CD4-positive, alpha-beta memory T cell (primary cell): ENCODE measurements at places on chromosomes 16 and 17.
A peak's percentile ranks its signal among the peaks of the same experiment; 100 is the strongest.

DNA sequence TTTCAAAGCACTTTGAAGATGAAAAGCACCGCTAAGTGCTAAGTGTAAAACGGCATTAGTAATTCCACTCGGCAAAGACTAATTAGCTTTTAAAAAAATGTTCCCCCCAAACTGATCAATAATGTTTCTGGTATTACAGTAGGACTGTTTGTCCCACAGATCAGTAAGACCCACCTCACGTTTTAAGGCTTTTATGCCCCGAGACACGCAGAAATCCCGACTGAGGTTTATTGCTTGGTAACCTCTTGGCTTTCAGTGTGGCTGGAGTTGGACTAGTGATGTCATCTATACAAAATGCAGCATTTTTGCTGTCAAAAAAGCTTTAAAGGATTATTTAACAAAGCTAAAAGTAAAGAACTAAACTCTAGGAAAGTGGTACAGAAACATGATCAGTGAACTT is 414.6 kb upstream of the PSMD7 start:
- no peak overlapping the region for H3K4me3 ChIP-seq
- no peaks in the 10 kb centered on the region for H3K36me3 ChIP-seq
- no peaks in the 10 kb centered on the region for H3K4me1 ChIP-seq
- no peak for DNase-seq
- no peaks in the 10 kb centered on the region for H3K27me3 ChIP-seq
- H3K27ac ChIP-seq, result no peak overlapping the region

GRCh38 chr16:12062343-12063003 is 85.9 kb downstream of the SNX29 start:
- DNase-seq, result no peak
- H3K27me3 ChIP-seq, result no peaks in the 10 kb centered on the region
- no peaks in the 10 kb centered on the region for H3K36me3 ChIP-seq
- H3K4me1 ChIP-seq, result no peaks in the 10 kb centered on the region

DNA sequence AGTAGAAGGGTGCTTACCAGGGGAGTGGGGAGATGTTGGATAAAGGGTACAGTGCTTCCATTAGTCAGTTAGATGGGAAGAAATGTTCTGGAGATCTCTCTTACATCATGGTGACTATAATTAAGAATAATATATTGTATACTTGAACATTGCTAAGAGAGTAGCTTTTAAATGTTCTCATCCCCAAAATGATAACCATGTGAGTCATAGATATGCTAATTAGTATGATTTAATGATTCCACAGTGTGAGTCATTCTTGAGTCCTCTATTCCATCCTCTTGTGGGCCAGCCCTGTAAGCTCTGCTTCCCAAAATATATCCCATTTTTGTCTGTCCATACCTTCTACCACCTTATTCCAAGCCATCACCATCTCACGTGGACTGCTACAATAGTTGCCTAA is 80.6 kb upstream of the CDH11 start:
- no peaks in the 10 kb centered on the region for H3K36me3 ChIP-seq
- H3K4me3 ChIP-seq, result no peak overlapping the region
- no peaks in the 10 kb centered on the region for H3K4me1 ChIP-seq
- DNase-seq, result no peak

DNA sequence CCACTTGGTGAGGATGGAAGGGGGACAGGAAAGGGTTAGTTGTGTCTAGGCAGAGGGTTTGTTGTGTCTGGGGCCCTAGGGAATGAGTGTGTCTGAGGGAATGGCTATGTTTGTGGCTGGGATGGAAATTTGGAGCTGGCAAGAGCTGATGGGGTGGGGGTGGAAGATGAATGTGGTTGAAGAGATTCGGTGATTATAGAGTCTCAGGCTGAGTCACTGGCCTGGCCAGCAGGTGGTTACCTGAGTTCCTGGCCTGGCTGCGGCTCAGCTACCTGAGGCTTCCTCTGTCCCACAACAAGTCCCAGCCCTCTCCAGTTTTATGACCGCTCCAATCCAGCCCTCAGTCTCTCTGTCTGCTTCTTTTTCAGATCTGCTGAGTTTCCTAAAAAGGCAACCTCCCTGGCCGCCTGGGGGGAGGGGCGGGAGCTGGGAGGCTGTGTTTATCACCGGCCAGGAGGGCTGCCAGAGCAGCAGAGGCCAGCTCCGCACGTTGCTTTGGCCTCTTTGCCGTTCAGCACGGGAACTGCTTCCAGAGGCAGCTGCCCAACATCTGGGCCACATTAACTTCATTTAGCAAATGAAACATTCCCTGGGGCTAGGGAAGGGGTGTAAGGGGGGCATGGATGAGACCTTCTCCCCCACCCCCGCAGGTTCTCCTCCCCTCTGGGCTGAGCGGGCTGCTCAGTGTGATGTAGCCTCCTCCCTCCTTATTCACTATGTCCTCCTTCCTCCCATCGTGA is 21.8 kb downstream of the ITGB3 start:
- H3K4me1 ChIP-seq, result no peaks in the 10 kb centered on the region
- H3K27me3 ChIP-seq, result no peaks in the 10 kb centered on the region
- no peak for DNase-seq
- no peaks in the 10 kb centered on the region for H3K36me3 ChIP-seq
- no peak overlapping the region for H3K4me3 ChIP-seq

DNA sequence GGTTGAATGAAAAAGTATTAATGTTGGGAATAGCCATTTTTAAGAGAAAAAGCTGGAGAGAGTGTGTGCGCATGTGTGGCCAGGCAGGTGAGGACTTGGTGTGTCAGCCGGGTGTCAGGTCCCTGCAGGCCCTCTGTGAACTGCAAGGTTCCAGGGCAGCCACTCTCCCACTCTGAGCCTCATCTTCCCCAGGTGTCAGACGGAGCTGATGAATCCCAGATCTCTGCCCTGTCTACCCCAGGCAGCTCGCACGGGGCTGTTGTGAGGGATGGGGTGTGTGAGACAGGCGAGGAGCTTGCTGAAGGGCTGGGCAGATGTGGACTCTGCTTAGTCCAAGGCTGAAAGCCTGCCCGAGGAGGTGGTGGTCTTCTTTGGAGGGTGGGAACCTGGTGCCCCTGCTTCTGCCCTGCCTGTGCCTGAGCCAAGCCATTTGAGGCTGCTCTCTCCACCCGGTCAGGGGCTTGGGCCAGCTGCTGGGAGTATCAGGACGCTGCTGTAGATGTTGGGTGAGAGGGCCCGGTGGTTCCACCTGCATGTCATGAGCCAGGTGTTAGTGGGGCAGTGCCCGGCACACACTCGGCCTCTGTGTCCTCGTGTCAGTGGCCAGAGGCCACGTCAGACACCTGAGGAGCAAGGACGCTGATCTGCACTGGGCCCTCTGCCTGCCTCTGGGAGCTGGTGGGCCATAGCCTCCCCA is 122.4 kb downstream of the RAB11FIP4 start:
- peaks cover 5% of the 10 kb centered on the region for H3K36me3 ChIP-seq
- peaks cover 34% of the 10 kb centered on the region for H3K4me1 ChIP-seq
- H3K27me3 ChIP-seq, result no peaks in the 10 kb centered on the region
- H3K4me3 ChIP-seq, result no peak overlapping the region
- DNase-seq, result no peak
- no peak overlapping the region for H3K27ac ChIP-seq

DNA sequence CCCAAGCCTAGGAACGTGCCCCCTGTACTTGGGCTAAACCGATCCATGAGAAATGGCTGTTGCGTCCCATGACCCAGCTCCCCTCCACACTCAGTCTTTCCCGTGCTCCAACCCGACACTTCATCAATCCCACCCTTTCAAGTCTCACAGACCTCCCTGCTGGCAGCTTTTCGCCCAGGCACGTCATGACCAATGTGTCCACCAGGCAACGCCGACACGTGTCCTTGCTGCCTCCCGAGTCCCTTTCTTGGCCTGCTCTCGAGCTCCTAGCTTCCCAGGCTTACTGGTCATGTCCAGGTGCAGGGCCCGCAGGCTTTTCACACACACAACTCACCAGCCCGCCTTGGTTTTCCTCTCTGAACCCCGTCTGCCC is 12.2 kb downstream of the MNT start:
- H3K36me3 ChIP-seq, result peaks cover 3% of the 10 kb centered on the region
- H3K27ac ChIP-seq, result no peak overlapping the region
- peaks cover 25% of the 10 kb centered on the region for H3K4me1 ChIP-seq
- no peaks in the 10 kb centered on the region for H3K27me3 ChIP-seq

GRCh38 chr17:83004791-83005380 is 74.5 kb upstream of the METRNL start:
- no peak overlapping the region for H3K27ac ChIP-seq
- no peak for DNase-seq
- H3K36me3 ChIP-seq, result no peaks in the 10 kb centered on the region
- no peak overlapping the region for H3K4me3 ChIP-seq
- H3K27me3 ChIP-seq, result no peaks in the 10 kb centered on the region

- H3K27me3 ChIP-seq, result no peaks in the 10 kb centered on the region
- H3K4me3 ChIP-seq, result no peak overlapping the region
- no peak for DNase-seq
- H3K27ac ChIP-seq, result no peak overlapping the region
These were observed 21.2 kb upstream of the VAT1L start for GRCh38 chr16:77767211-77767610.

DNA sequence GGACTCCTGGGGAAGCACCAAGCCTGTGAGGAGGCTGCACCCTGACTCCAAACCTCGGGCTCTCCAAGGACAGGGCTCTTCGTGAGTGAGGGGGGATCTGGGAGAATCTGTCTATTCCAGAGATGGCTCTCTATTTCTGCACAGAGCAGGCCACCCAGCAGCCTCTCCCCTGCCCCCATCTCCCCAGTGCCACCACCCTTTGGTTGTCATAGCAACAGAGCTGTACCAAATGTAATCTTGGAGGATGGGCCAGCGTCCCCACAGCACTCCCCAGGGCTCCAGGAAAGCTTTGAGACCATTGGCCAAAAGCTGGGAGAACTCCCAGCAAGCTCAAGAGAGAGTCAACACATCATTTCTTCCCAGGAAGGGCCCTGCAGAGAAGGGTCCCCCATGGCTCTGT is 49.3 kb downstream of the ABCC12 start:
- no peak for DNase-seq
- H3K4me3 ChIP-seq, result no peak overlapping the region
- H3K4me1 ChIP-seq, result no peaks in the 10 kb centered on the region
- no peaks in the 10 kb centered on the region for H3K36me3 ChIP-seq
- no peaks in the 10 kb centered on the region for H3K27me3 ChIP-seq
- no peak overlapping the region for H3K27ac ChIP-seq

- no peaks in the 10 kb centered on the region for H3K36me3 ChIP-seq
- H3K4me1 ChIP-seq, result peaks cover 10% of the 10 kb centered on the region
- H3K27ac ChIP-seq, result no peak overlapping the region
- H3K4me3 ChIP-seq, result no peak overlapping the region
These were observed 64.3 kb upstream of the RBL2 start for GRCh38 chr16:53369921-53370320.

GRCh38 chr17:29594519-29595090 is 1.7 kb downstream of the ANKRD13B start:
- no peaks in the 10 kb centered on the region for H3K27me3 ChIP-seq
- no peak for DNase-seq
- H3K4me1 ChIP-seq, result peaks cover 43% of the 10 kb centered on the region
- no peak overlapping the region for H3K27ac ChIP-seq
- no peaks in the 10 kb centered on the region for H3K36me3 ChIP-seq

GRCh38 chr17:17034496-17035075 is 7.7 kb upstream of the MPRIP start:
- no peaks in the 10 kb centered on the region for H3K27me3 ChIP-seq
- no peak for DNase-seq
- no peak overlapping the region for H3K27ac ChIP-seq
- no peaks in the 10 kb centered on the region for H3K4me1 ChIP-seq
- no peak overlapping the region for H3K4me3 ChIP-seq

GRCh38 chr17:9987779-9988585 is 82.9 kb upstream of the RCVRN start:
- H3K36me3 ChIP-seq, result no peaks in the 10 kb centered on the region
- no peak for DNase-seq
- no peaks in the 10 kb centered on the region for H3K27me3 ChIP-seq
- no peaks in the 10 kb centered on the region for H3K4me1 ChIP-seq
- no peak overlapping the region for H3K27ac ChIP-seq
- H3K4me3 ChIP-seq, result no peak overlapping the region

DNA sequence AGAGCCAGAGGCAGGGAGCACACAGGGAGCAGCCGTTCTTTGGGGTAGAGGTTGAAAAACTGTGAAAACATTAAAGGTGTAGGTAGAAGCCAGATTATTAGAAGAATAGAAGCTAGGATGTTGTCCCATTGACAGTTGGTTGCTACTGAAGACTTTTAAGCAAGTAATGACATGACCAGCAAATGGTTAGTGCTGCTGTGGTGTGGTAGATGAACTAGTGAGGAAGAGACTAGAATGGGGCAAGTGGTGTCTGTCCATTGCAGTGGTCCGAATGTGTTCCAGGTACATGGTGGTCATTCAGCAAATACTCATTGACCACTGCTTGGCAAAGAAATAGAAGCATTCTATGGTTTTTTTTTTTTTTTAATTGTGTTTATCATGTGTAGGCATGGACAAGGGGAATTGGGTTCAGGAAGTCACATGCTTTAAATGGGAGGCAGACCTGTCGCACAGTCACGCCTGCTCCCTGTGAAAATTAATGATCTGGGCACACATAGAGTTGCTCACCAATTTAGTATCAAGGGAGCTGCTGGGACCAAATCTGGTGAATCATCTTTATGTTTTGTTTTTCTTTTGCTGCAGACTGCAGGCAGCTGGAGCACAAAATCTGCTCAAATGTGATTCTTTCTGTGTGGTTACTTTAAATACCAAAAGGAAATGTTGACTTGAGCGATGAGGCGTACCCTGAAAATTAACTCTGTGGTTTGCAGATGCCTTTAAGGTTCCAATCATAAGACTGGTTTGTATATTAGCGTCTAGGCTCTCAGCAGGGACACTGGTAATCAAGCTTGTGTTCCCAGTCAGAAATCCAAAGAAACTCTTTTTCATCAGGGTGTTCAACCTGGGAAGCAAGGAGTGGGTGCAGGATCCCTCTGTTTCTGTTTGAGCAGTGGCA is 30.7 kb downstream of the YPEL2 start:
- peak; percentile 49 for DNase-seq
- H3K4me3 ChIP-seq, result peak overlapping the region; percentile 21
- no peaks in the 10 kb centered on the region for H3K36me3 ChIP-seq
- peaks cover 83% of the 10 kb centered on the region for H3K4me1 ChIP-seq
- H3K27ac ChIP-seq, result peak overlapping the region; percentile 35

- no peak for DNase-seq
- H3K4me1 ChIP-seq, result no peaks in the 10 kb centered on the region
- H3K4me3 ChIP-seq, result no peak overlapping the region
These were observed 38.5 kb downstream of the DNAH9 start for GRCh38 chr17:11636771-11637170.

GRCh38 chr17:45326626-45327025 is 9.8 kb upstream of the MAP3K14 start:
- no peak overlapping the region for H3K4me3 ChIP-seq
- H3K36me3 ChIP-seq, result no peaks in the 10 kb centered on the region
- H3K4me1 ChIP-seq, result peaks cover 10% of the 10 kb centered on the region
- DNase-seq, result no peak
- H3K27ac ChIP-seq, result no peak overlapping the region

DNA sequence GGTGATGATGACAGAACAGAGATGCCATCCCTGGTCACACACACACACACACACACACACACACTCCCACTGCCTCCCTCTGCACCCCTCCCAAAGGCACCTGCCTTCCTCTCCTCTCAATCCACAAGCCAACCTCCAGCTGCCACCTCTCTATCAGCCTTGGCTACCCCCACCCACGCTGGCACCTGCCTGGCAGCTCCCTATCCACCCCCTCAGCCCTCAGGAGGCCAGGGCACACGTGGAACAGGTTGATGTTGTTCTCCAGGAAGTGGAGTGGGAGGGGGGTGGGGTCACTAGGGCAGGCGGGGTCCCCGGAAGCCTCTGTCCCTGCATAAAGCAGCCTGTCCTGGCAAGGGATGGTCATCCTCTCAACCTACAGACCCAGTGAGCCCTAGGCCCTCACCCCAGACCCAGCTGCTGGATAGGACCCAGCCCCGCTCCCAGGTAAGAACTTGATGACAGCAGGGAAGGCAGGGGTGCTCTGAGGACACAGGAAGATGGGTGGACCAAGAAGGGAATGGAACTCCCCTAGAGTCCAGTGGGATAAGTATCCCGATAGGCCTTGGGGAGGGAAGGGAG is at the start of gene GSDMA:
GSDMA (plus strand) TSS at position 363 of the 579 bp plus-strand sequence. CDS start 2,684 bp downstream, outside the sequence.
- DNase-seq, result no peak
- no peak within 1 kb of the TSS for H3K27ac ChIP-seq
- H3K36me3 ChIP-seq, result no peaks in the 10 kb centered on the region
- H3K4me3 ChIP-seq, result no peak within 1 kb of the TSS
- no peaks in the 10 kb centered on the region for H3K27me3 ChIP-seq
- H3K4me1 ChIP-seq, result peaks cover 32% of the 10 kb centered on the region
